Activated CD8-positive, alpha-beta T cell treated with anti-CD3 and anti-CD28 coated beads for 36 hours (primary cell): ENCODE measurements at places on chromosomes 12 and 14.
A peak's percentile ranks its signal among the peaks of the same experiment; 100 is the strongest.

GRCh38 chr14:58808828-58809227, 171.1 kb downstream of the DACT1 start:
- DNase-seq, result no peak

GRCh38 chr12:107320929-107321631, 227.7 kb upstream of the CRY1 start:
- peak; percentile 93 for DNase-seq

DNA sequence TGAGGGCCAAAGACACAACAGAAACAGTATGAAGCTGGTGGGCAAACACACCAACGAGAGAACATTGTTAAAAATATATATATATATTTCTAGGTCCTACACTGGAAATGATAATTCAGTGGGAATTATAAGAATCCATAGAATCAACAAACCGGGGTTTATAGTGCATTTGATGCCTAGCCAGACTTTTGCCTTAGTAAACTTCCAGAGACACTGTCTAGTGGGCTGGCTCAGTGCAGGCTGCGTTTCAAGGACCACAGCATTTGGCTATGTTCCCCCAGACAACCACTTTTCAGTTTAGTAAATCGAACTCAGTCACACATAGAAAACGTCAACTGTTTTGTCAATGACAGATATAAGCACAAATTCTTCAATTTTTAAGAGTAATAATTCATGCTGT, 41.9 kb downstream of the SLC38A4 start:
- DNase-seq, result no peak

GRCh38 chr12:40054555-40055227, 51.2 kb downstream of the SLC2A13 start:
- DNase-seq, result no peak

- peak; percentile 34 for DNase-seq
Measured at GRCh38 chr12:89663577-89664357, 44.9 kb downstream of the ATP2B1 start.

- DNase-seq, result no peak
Measured at GRCh38 chr12:39157696-39158342, 252.4 kb upstream of the CPNE8 start.

GRCh38 chr12:113070117-113070906, 13.8 kb downstream of the DTX1 start:
- peak; percentile 92 for DNase-seq

- DNase-seq, result no peak
Measured at GRCh38 chr12:14921218-14921617, 17.1 kb downstream of the ERP27 start.

DNA sequence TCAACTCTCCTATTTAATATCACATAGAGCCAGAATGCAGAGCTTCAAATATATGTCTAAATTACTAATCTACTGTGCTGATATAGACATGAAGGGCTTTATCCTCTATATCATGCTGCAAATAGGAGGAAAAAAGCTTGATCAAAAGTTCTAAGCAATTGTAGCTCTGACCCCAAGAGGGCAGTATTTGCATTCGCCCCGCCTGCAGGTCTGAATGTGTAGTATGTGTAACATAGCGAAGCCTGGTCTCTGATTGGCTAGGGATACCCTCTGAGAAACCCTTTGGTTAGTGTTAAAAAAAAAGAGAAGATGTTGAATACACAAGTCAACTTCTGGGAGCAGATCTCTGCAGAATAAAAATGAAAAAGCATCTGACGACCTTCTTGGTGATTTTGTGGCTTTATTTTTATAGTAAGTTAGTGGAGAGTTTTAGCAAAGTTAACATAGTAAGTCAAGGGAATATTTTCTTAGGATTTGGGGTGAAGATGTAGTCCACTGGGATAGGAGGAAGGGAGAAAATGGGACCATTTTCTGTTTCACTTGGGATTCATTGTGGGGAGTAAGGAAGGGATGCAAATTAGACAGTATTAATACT, 151.6 kb upstream of the OR4E1 start:
- DNase-seq, result peak; percentile 64

DNA sequence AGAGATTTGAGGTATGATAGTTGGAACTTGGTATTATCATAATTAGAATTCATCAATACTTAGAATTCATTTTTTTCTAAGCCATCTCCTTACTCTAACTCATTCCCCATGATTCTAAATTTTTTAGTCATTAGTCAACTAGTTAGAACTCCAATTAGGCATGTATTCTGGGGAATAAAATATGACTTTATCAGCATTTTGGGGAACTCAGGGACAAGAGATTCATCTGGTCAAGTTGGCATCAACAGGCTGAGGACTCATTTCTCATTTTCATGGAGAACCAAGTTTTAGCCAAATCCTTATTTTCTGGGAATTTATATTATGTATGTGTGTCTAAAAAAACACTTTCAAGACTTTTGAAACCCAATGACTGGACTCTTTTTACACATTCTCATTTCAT, 29.2 kb downstream of the DIP2B start:
- no peak for DNase-seq

- no peak for DNase-seq
Measured at GRCh38 chr12:1246637-1247036, 255.6 kb downstream of the ERC1 start.

DNA sequence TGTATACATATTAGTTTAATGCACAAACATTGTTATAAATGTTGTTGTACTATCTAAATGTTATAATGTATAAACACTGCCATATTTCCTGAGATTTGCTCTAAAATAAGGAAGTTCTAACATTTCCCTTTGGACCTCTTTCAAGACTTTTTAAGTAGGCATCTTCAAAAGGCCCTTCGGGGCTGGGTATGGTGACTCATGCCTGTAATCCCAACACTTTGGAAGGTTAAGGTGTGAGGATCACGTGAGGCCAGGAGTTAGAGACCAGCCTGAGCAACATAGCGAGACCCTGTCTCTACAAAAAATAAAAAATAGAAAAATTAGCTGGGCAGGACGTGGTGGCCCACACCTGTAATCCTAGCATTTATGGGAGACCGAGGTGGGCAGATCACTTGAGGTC, 35.5 kb downstream of the FBLN5 start:
- DNase-seq, result no peak

GRCh38 chr12:79978692-79979091, 43.8 kb upstream of the PPP1R12A start:
- no peak for DNase-seq

DNA sequence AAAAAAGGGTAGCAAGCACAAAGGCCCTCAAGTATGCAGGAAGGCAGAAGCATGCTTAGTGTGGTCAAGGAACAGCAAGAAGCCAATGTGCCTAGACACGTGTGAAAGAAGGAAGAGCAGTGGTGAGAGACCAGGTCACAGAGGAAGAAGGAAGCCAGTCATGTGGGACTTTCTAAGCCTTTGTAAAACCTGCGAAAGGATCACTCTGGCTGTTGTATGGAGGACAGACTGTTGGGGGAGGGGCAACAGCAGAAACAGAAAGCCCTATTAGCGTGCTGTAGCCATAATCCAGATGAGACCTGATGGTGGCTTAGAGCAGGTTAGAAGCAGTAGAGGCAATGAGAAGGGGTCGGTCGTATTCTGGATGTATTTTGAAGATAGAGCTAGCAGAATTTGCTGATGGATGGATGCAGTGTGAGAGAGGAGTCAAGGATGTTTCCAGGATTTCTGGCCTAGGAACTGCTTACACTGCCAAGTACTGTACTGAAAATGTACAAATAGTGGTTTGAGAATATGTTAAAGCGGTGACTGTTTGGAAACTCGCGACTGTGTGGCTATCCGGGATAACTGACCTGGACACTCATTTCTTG, 5.7 kb upstream of the MLF2 start:
- DNase-seq, result peak; percentile 34
